ENCODE measurements at places on chromosomes 2 and 18. TPM values are rescaled to one million over a fixed set of nuclear protein-coding genes. Genes with fewer than 3 reads are reported as not detected.

DNA sequence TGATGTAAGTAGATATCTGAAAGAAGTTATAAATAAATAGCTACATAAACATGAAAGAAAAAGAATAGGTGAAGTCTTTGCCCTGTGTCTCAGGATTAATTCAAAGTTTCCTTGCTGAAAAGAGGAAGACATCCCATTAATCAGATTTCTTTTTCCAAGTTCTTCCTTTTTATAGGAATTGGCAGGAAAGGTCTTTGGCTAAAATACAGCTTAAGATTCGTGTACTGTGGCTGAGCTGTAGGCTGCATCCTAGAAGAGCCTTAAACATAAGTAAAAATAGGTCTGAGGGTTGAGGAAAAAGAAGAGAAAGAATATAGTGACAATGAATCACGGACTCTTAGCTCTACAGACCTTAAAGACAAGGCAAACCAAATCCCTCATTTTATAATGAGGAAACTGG, 579.9 kb downstream of the NRXN1 start:
- no peak for DNase-seq

- DNase-seq = no peak
Measured at GRCh38 chr2:25053041-25053440, 11.2 kb downstream of the EFR3B start.

DNA sequence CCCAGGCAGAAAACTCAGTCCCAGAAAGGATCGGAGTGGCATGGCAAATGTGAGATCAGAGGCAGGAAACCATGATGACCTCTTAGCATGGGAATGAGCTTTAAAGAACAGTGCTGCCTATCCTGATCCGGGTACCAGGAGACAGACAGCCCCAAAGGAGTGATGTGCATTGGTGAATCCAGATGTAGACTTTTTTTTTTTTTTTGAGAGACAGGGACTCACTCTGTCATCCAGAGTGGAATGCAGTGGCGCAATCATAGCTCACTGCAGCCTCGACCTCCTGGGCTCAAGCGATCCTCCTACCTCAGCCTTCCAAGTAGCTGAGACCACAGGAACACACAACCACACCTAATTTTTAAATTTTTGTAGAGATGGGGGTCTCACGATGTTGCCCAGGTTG, 122.7 kb downstream of the VAPA start:
- DNase-seq = no peak

GRCh38 chr2:20469595-20469994, 22.7 kb downstream of the RHOB start:
- no peak for DNase-seq

- peak; percentile 68 for DNase-seq
Measured at GRCh38 chr2:204897561-204897960, 352.3 kb downstream of the PARD3B start.

ZDBF2 gene
- total RNA-seq = 10.1 TPM

TEX44 gene
- total RNA-seq = not detected

PTPRN gene
- total RNA-seq = 0.52 TPM

HTR2B gene
- 0.05 TPM for total RNA-seq
